ENCODE measurements at places on chromosomes 3 and 15. TPM values are rescaled to one million over a fixed set of nuclear protein-coding genes. Genes with fewer than 3 reads are reported as not detected.

The RPLP1 gene
- polyA plus RNA-seq = 3,528 TPM

The LRRC31 gene
- not detected for polyA plus RNA-seq

The CPEB1 gene
- polyA plus RNA-seq = 0.11 TPM

The CNTN6 gene
- not detected for polyA plus RNA-seq

The TRPC1 gene
- 0.45 TPM for polyA plus RNA-seq

The TMCC1 gene
- polyA plus RNA-seq = 8.2 TPM

The AGBL1 gene
- not detected for polyA plus RNA-seq

The VPS39 gene
- 27.5 TPM for polyA plus RNA-seq

The STAC gene
- not detected for polyA plus RNA-seq
